Mammary epithelial cell (primary cell): ENCODE measurements at places on chromosomes 16 and 17. TPM values are rescaled to one million over a fixed set of nuclear protein-coding genes. Genes with fewer than 3 reads are reported as not detected.

DNA sequence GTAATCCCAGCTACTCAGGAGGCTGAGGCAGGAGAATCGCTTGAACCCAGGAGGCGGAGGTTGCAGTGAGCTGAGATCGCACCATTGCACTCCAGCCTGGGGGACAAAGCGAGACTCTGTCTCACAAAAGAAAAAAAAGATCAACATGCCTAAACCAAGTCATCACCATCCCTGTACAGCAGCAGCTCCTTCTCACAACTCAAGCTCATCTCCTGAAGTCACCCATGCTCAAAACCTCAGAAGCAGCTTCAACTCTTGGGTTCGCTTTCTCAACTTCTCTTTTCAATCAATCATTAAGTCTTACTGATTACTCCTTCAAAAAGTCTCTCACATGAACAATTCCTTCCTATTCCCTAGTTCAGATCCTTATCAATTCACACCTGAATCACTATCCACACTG is 31.3 kb downstream of the PHLPP2 start:
- no peak for DNase-seq

- DNase-seq = peak; percentile 18
Measured at GRCh38 chr17:36755586-36755985, 154.2 kb downstream of the MRM1 start.

DNA sequence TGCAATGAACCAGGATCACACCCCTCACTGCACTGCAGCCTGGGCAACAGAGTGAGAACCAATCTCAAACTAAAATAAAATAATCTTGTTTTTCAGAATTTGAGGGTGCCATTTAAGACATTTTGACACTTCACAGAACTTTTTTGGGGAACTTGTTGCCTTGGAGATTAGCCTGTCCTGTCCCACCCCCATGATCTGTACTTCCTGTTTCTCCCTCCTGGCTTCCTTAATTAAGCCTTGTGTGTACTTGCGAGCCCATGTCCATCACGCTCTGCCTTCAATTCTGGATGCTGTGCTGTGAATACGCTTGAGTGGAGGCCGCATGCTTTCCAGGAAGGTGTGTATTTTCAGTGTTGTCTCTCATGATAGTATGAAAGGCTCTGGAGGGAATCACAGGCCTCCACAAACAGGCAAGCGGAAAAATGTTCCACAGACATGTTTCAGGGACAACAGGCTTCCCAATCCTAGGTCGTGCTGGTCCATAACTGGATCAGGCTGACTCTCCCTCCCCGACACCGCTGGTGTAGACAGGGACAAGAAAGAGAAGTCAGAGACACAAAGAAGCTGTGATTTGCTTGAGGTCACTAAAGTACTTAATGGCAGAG is 56.9 kb downstream of the NOS2 start:
- no peak for DNase-seq

DNA sequence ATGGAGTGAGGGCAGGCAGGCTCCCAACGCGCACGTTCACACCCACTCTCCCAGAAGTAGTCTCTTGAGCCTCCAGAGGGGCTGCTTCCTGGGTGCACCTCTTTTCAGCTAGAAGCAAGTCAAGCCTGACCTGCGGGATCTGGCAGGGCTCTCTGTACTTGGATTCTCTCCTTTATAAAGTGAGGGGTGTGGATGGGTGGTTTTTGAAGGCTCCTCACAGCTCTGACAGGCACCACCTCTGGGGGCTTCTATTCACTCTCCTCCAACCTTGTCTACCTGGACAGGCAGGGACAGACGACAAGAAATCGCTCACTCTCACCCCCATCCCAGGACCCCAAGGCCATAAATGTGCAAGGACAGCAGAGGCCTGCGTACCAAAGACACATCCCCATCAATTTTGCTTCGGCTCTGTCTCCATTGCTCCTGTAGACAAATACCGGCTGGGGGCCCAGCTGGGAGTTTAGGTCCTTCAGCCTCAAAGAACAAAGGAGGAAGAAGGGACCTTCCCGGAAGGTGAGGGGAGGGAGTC is 814 bp upstream of the DYNLL2 start:
- no peak for DNase-seq

GRCh38 chr16:27879601-27880247 is 183.8 kb downstream of the GSG1L start:
- no peak for DNase-seq

DNA sequence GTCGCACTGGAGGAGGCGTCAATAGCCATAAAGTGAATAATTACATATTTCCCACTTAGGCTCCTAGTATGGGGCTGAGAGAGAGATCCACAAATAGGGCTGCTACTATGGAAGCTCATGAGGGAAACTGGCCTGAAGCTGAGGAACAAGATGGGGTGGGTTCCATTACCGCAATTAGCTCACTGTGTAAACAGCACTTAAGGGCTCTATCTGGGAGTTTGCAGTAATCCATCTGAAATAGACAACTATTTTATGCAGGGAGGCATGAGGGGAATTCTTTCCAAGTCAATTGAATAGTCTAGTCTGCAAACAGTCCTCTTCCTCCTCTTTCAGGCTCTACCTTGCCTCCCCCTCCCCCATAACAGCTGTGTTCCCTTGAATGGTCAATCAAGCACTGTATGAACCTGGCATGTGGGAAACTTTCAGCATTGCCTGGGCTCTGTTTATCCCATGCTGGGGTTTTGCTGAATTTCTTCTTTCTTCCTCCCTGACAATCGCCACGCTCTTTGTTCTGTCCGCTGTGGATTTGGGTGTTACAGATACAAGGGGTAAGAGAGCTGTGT is 56.1 kb upstream of the MAF start:
- DNase-seq = no peak

GRCh38 chr16:54589326-54589725 is 302.7 kb upstream of the IRX3 start:
- no peak for DNase-seq

GRCh38 chr16:24514096-24514495 is 25.3 kb upstream of the RBBP6 start:
- DNase-seq = no peak

GRCh38 chr17:39667262-39667944 is 850 bp upstream of the PNMT start:
- DNase-seq = no peak

DNA sequence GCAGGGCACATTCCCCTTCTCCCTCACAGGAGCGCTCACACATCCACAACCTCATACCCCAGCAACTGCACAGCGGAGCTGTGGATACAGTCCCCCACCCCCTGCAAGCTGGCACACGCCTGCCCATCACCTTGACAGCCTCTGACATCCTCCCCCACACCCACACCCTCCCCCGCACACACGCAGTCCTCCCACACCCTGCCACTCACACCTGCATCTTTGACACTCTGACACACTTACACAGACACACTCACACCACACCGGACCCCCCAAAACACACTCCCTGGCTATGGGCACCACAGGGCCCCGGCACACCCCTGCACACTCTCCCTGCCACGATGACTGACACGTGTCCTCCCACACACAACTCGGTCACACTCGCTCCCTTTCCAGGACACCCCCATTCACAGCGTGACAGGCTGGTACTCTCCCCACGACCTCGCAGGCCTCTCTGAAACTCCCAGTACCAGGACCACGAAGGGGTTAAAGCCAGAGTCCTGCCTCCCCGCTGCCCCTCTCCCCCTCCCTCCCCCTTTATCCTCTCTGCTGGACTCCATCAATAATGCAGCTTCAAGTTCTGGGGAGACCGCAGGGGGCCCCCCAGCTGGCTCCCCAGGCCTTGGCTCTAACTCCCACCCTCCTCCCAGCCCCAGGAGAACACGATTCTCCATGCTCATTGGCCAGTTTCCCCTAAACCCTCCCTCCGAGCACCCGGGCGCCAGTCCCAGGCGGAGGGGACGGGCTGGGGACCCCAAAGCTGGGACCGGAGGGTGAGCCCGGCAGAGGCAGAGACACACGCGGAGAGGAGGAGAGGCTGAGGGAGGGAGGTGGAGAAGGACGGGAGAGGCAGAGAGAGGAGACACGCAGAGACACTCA is at the start of gene PPP1R1B:
TSS of gene PPP1R1B (plus strand) at position 782 of the 876 bp plus-strand sequence. CDS start 441 bp downstream, outside the sequence.
- no peak for DNase-seq

GRCh38 chr16:56781528-56781961 is 51.6 kb downstream of the NUP93 start:
- no peak for DNase-seq

- no peak for DNase-seq
Measured at GRCh38 chr16:86495756-86496261, 14.5 kb upstream of the FOXF1 start.

DNA sequence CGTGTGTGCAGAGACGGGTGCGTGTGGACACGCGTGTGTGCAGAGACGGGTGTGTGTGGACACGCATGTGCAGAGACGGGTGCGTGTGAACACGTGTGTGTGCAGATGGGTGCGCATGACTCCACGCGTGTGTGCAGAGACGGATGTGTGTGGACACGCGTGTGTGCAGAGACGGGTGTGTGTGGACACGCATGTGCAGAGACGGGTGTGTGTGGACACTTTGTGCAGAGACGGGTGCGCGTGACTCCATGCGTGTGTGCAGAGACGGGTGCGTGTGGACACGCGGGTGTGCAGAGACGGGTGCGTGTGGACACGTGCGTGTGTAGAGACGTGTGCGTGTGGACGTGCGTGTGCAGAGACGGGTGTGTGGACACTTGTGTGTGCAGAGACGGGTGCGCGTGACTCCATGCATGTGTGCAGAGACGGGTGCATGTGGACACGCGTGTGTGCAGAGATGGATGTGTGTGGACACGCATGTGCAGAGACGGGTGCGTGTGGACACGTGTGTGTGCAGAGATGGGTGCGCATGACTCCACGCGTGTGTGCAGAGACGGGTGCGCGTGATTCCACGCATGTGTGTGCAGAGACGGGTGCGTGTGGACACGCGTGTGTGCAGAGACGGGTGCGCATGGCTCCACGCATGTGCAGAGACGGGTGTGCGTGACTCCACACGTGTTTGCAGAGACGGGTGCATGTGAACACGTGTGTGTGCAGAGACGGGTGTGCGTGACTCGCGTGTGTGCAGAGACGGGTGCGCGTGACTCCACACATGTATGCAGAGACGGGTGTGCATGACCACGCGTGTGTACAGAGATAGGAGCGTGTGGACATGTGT is 1.6 kb upstream of the CD7 start:
- DNase-seq = no peak

- DNase-seq = peak; percentile 81
Measured at GRCh38 chr16:56833243-56833970, 31.6 kb upstream of the SLC12A3 start.

DNA sequence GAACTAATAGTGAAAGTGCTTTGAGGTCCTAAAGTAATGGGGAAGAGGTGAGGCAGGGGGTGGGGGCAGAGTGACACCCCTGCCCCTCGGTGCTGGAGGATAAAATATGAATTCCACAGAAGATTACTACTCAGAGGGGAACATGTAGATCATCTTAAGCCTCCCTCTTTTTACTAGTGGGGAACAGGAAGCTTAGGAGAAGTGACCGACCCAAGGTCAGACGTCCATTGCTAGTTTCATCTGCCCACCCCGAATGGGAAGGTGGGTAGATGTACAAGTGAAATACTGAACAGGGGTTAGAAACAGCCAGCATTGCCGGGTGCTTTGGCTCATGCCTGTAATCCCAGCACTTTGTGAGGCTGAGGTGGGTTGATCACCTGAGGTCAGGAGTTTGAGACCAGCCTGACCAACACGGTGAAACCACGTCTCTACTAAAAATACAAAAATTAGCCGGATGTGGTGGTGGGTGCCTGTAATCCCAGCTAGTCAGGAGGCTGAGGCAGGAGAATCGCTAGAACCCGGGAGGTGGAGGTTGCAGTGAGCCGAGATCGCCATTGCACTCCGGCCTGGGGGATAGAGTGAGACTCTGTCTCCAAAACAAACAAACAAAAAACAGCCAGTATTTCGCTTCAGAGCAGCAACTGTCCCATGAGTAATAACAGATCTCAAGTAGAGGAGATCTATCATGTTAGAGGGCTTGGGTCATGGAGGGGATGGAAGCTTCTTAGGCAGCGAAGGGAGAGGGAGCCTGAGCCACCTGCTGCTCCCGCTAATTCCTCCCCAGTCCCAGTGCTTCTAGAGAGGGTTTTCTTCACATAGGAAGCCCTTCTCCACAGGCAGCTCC is 1.2 kb upstream of the NR1D1 start:
- DNase-seq = no peak

GRCh38 chr17:76681222-76682137 is 29.3 kb downstream of the MXRA7 start:
- DNase-seq = peak; percentile 48

DNA sequence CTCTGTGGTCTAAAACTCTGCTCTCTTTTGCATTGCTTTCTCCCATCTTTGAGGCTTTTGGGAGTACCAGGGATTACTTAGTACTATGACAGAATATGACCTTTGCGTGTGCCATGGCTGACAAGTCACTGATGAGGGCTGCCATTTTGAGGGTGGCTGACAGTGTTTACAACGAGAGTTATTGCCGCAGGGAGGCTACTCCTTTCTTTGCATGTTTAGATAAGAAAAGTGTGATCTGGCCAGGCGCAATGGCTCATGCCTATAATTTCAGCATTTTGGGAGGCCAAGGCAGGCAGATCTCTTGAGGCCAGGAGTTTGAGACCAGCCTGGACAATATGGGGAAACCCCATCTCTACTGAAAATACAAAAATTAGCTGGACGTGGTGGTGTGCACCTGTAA is 77.5 kb downstream of the GSG1L start:
- no peak for DNase-seq

Gene USP43
- 3.7 TPM for polyA plus RNA-seq

Gene SLC35G6
- polyA plus RNA-seq = not detected

Gene GRAPL
- polyA plus RNA-seq = not detected

Gene GAST
- 0.94 TPM for polyA plus RNA-seq

Gene RUNDC1
- 12.6 TPM for polyA plus RNA-seq

Gene SEC14L5
- polyA plus RNA-seq = 0.03 TPM

Gene RPS15A
- 3,814 TPM for polyA plus RNA-seq

Gene KRT9
- 0.35 TPM for polyA plus RNA-seq
